Activated effector memory CD4-positive, alpha-beta T cell treated with Interleukin-2 at 50 U/mL for 16 hours (primary cell): ENCODE measurements at places on chromosomes 2 and 18.

- no peak for DNase-seq
Observed at GRCh38 chr2:86393521-86394491, 47.4 kb upstream of the KDM3A start.

GRCh38 chr18:57025540-57025939 is 121.3 kb upstream of the BOD1L2 start:
- DNase-seq: no peak

GRCh38 chr2:62265106-62265505 is 69.2 kb downstream of the B3GNT2 start:
- no peak for DNase-seq

DNA sequence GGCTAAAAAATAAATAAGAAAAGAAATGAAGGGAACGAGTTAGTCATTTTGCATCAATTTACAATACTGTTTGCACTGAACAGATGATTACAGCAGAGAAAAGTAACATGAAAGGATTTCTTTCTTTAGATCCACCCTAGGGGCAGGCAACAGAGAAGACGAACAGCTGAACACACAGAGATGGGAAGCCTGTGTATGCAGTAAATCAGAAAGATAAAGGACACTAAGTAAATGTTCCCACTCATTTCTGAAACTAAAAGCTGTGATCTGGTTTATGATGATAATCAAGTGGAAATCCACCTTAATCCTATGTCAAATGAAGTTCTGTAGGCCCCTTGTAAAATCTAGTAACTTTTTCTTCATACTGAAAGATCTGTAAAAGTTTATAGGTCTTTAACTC is 54.2 kb downstream of the AKAIN1 start:
- no peak for DNase-seq

- DNase-seq: no peak
Observed at GRCh38 chr2:191478799-191479679, 198.9 kb upstream of the NABP1 start.

GRCh38 chr2:176106581-176107539 is at the start of gene HOXD11:
Gene HOXD11, plus strand, starts transcription at chr2:176107280. Its CDS starts 76 bp downstream, at chr2:176107356.
- no peak for DNase-seq

DNA sequence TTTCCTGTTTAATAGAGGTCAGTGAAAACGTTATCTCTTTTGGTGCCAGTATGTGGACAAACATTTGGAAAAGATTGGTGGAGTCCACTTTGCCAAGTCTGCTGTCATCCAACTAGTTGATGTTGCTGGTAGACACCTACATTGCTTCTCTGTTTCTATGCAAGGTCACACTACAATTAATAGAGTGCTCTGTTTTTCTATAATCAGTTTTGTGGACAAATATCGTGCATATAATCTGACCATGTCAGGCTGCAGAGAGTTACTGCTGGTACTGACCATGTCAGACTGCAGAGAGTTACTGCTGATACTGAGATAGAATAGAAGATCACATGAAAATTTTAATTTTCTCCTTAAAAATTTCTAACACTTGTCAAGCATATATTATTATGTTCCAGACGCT is 603.3 kb downstream of the TSN start:
- DNase-seq: no peak

DNA sequence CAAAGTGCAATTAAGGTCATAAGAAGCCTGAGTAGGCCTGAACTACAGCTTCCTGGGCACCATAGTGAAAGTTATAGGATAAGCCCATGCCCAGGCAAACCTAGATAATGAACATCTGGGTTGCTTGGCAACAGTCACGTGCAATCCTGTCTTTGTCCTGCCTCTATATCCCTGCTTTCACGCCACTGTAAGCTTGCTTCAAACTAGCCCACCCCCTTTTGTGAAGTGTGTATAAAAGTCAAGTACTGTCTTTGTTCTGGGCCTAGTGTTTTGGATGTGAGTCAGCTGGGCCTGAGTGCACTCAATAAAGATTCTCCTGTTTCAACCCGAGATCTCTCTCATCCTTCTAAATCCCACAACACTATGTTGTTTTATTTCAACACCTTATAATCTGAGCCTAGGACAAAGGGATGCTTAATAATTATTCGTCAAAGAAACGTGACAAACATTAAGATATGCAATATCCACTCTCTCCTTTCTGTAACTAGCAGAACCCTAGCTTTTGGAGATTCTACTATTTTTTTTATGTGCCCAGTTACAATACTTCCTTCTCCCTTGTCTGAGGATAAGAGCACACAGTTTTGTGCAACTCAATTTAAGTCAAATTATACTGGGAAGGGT is 927.8 kb downstream of the SUCLG1 start:
- no peak for DNase-seq

DNA sequence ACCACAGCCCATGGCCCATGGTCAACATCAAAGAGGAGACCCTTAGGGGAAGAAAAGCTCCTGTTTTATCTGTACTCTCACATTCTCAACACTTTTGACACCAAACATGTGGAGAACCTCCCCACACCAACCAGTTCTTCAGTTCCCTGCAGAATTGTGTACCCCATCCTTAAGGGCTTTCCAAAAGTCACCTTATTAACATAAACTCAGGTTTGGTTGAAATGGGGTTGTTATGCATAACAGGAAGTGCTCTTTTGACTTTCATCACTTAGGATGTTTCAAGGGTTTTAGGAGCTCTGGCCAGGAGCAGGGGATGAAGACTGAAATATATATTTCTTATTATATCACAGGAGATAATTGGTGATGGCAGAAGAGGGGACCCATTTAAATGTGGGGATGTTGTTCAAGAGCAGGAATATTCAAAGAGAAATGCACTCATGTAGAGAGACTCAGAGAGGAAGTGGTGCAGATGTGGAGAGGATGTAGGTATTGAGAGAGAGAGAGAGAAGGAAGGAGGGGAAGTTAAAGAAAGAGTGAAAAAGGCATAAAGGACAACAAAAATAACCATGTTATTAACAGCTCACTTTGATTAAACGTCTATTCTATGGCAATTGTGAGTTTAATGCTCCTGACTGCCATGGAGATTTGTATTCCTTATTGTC is 35.2 kb downstream of the SP140L start:
- no peak for DNase-seq

DNA sequence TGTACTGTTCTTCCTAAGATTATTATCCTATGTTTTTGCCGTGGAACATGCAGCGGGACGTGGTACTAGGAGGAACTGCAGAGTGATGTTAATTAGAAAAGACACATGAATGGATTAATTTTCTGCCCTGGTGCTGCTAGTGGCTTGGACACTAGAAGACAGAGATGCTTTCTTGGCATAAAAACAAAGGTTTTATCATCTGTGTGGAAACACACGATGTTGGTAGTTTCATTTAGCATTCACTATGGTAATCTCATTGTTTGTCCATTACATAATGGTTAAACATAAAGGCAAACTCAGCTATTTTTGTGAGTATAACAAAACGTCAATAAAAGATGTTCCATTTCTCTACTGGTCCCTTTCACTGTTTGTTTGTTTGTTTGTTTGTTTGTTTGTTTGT is 22.8 kb downstream of the COL6A3 start:
- DNase-seq: no peak

- no peak for DNase-seq
Observed at GRCh38 chr2:68906716-68907115, 35.5 kb upstream of the BMP10 start.

- no peak for DNase-seq
Observed at GRCh38 chr18:1916869-1917523, 654.3 kb downstream of the METTL4 start.

GRCh38 chr2:45013229-45014015 is 4.2 kb upstream of the SIX2 start:
- DNase-seq: no peak

DNA sequence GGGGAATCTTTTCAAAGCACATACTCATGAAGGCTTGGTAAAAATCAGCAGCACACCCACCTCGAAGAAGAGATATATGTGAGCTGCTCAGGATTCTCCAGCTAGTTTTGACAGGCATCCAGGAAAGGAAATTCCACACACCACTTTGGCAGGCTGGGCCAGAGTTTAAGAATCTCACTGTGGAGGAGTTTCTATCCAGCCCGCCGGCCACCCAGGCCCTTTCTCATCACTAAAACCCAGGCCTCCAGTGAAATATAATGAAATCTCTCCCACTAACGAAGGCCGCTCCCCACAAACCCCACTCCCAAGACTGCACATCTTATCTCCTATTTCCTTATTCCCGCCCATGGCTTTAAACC is 202.0 kb downstream of the GLI2 start:
- DNase-seq: no peak

DNA sequence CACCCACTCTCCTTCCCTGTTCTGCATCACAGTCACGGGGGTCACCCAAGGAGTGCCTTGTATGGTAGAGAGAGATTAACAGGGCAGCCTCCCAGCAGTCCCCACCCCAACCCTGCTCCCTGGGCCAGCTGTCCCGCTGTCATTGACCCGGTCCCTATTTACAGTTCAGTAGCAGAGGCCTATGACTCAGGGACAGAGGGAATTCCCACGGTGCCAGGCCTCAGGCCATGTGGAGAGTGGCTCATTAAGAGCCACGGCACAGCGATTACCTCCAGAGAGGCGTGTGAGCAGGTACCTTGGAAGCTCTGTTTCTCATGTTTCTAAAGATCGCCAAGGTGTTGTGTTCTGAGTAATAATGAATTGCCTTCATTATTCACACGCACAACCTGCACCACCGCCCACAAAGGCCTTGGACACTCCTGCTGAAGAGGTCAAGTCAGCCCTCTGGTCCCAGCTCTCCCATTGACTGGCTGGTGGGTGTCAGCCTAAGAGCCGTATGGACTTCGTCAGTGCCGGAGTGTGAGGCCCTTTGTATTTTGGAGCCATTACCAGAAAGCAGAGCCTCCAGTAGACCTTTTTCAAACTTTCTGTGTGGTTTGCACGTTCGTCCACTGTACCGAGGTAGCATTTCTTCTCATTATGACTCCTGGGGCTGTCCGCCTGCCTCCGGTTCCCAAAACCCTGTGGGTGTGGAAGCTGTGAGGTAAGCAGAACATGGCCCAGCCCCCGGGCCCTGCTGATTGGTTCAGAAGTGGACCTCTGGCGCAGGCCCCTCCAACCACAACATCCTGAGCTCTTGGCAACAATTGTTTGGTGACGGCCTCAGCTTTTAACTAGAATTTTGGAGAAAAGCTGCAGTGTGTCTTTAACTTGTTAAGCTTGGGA is 47.0 kb downstream of the SERTAD2 start:
- DNase-seq: peak; percentile 80

- DNase-seq: no peak
Observed at GRCh38 chr2:120787111-120787821, 51.6 kb downstream of the GLI2 start.

DNA sequence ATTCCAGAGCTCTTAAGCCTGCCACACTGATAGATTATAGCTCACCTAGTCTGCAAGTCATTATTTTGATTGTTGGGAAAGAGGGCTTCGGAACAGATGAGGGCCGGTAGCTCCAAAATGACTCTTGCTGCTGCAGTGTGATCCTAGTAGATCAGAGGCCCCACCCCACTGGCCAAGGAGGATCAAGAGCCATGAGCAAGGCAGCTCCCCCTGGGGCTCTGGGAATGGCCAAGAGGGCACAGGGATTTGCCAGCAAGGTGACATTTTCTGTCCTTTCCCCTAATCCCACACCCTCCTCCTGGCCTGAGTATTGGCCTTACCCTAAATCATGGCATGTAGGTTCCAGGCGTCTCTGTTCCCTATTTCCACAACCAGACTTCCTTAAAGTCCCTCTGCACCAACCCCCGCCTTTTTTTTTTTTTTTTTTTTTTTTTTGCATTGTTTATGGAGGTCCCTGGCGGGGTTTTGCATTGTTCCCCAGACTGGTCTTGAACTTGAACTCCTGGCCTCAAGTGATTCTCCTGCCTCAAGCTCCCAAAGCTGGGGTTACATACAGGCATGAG is 36.5 kb downstream of the EIF4E2 start:
- DNase-seq: no peak

GRCh38 chr2:110772383-110772755 is 40.0 kb downstream of the ACOXL start:
- DNase-seq: no peak

GRCh38 chr2:69918401-69918800 is 3.5 kb downstream of the MXD1 start:
- DNase-seq: no peak

GRCh38 chr2:209456489-209456888 is 32.6 kb downstream of the MAP2 start:
- DNase-seq: no peak

GRCh38 chr2:12240206-12240605 is 476.5 kb upstream of the TRIB2 start:
- DNase-seq: no peak

DNA sequence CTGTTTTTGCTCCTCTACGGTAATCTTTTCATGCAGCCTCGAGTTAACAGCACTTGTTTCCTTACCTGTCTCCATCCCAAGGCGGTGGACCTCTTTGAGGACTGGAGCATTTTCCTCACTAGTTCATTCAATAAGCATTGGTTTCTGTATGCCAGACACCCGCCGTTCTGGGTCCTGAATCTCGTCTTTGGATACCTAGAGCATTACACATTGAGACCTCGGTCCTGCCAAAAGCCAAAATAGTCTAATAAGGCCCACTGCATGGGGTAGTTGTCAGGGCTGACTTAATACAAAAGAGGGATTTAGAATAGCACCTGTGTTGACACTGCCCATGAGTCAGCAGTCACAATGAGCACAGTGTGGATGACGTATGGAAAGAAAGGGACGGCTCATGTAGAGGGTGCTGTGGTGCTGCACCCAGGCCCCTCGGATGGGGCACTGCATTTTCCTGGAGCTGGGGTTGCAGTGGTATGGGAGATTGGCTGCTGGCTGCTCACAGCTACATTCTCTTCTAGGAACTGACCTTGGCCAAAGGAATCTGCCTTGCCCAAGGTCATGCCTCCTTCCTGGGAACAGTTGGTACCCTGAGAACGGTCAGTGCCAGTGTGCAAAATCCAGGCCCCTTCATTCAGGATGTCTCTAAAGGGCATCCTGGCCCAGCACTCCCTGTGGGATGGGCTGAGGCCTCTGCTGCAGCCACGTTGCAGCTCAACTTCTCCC is 126.9 kb upstream of the NCK2 start:
- DNase-seq: no peak

GRCh38 chr2:219803294-219803693 is 175.9 kb downstream of the SLC4A3 start:
- no peak for DNase-seq

GRCh38 chr2:1674276-1674675 is 70.0 kb downstream of the PXDN start:
- DNase-seq: no peak

GRCh38 chr2:46296840-46297545 is at the start of gene EPAS1:
Gene EPAS1, plus strand, starts transcription at chr2:46297407. Its CDS starts 505 bp downstream, at chr2:46297912.
- DNase-seq: peak; percentile 67

DNA sequence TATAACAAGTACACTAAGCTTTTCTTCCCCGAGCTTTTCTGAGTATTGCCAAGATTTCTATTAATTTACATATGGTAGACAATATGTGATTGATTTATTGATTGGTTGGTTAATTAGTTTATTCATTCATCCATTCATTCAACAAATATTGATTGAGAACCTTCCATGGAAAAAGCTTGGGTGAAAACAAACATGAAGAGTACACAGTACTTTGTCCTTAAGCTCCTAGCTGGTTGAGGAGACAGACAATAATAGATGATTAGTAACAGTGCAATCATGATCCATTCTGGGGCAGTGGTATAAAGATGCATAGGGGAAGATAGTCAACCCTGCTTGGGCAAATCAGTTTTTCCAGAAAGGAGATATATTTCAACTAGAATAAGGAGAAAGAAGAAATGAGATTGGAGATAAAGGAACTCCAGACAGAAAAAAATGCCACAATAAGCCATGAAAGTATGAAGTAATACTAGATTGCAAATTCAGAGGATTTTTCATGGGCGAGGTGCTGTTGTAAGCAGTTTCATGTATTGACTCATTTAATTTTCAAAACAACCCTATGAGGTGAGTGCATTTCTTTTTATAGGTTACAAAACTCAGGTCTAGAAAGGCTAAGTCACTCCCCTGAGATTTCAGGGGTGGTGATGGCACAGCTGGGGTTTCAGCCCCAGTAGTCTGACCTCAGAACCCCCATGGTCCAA is 129.5 kb downstream of the RND3 start:
- DNase-seq: no peak
